Stimulated activated CD4-positive, alpha-beta T cell treated with anti-CD3 and anti-CD28 coated beads, Interleukin-2, amount 100 ng/mL, for 24 hours (primary cell): ENCODE measurements at places on chromosomes 3 and 15.

GRCh38 chr3:57091521-57092273 lies 31.2 kb downstream of the SPATA12 start:
- DNase-seq, result no peak

DNA sequence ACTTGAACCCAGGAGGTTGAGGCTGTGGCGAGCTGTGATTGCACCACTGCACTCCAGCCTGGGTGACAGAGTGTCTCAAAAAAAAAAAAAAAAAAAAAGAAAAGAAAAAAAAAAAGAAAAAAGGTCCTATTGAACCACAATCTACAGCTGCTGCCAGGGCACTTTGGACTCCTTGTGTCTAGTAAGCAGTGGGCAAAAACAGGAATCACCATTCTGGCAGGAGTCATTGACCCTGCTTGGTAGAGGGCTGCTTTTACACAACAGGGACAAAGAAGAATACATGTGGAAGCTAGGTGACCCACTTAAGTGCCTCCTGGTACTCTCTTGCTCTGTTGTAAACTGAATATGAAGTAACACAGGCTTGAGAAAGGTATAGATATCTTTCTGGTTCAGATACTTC lies 14.6 kb upstream of the PCCB start:
- DNase-seq, result no peak

DNA sequence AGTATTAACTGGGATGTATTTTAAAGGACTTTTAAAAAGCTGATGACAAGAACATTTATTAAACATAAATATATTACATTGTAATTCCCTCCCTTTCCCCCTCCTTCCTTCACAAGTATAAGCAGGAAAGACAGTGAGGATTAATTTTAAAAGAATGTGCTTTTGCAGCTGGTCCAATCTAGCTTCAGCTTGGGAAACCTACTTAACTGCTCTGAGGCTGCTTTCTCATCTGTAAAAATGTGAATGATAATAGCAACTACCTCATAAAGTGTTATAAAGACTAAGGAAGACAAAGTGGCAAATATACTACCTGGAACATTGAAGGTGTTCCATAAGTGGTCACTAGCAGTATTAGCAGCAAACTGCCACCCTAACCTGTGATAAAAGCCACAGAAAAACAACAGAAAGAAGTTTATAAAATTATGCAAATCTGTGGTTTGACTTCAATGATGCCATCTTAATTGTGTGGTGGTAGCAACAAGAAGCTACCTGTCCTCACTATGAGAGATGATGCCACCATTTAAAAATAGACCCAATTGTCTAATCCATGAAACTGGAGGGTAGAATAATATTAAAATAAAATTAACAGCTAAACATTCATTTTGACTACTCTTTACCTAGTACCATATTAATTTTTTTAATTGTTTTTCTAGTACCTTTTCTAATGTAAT lies 20.0 kb downstream of the DHX36 start:
- no peak for DNase-seq

GRCh38 chr15:35173444-35174118 lies 88.5 kb upstream of the NANOGP8 start:
- DNase-seq, result no peak

DNA sequence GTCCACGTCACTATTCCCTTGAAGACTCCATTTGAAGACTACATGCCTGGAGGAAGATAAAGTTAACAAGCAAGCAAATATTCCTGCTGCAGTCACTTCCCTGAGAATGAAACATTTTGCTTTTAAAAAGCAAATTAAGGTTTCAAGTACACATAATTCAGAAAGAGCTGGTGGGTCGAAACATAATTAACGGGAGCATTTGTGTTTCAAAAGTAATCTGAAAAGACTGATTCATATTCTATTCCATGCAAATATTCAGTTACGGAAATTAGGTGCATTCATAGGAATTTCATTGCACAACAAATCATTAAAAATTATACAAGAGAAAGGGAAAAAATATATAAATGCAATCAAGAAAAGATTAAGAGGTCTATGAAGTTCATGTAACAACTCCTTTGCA lies 260.9 kb downstream of the NEK10 start:
- DNase-seq, result no peak

DNA sequence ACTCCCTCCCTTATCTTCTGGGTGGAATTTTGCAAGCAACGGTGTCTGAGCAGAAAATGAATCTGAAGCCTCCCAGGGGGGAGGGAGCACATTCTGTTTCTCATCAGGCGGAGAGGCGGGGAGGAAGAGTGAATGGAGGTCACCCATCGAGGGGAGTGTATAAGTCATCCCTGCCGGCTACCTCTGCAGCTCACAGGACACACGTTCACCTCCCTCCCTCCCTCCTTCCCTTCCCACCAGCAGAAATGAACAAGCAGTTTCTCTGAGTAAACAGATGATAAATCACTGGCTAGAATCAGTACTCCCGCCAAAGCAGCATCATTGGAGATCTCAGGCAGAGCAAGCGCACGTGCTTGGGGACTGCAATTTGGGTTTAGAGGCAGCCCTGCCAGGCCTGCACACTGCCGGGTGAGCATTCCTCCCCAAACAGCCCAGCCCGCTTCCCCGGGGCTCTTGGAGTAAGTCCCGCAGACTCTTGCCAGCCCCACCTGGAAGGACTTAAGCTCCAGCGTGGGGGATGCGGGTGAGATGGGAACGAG lies 38.3 kb downstream of the CPN2 start:
- no peak for DNase-seq

DNA sequence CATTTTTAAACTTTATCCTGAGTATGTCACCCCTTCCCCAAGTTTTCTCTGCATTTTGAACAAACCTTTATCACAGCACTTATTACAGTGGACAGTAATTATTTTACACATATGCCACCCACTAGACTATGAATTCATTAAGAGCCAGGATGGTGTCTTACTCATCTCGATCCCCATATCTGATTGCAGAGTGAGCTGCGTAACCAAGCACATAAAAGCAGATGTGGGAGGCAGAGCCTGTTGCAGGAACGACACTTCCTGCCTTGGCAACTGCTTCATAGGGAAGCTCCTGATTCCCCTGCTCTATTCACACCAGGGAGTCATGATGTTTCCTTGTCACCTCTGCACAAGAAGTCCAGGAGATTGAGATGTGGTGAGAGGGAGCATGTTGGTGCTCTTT lies 91.1 kb downstream of the MINAR1 start:
- no peak for DNase-seq

- no peak for DNase-seq
Observed at GRCh38 chr3:144549166-144549565, 577.5 kb downstream of the DIPK2A start.

- DNase-seq, result no peak
Observed at GRCh38 chr15:26037369-26037768, 174.2 kb upstream of the ATP10A start.
